ENCODE measurements at places on chromosomes 16 and 17.

DNA sequence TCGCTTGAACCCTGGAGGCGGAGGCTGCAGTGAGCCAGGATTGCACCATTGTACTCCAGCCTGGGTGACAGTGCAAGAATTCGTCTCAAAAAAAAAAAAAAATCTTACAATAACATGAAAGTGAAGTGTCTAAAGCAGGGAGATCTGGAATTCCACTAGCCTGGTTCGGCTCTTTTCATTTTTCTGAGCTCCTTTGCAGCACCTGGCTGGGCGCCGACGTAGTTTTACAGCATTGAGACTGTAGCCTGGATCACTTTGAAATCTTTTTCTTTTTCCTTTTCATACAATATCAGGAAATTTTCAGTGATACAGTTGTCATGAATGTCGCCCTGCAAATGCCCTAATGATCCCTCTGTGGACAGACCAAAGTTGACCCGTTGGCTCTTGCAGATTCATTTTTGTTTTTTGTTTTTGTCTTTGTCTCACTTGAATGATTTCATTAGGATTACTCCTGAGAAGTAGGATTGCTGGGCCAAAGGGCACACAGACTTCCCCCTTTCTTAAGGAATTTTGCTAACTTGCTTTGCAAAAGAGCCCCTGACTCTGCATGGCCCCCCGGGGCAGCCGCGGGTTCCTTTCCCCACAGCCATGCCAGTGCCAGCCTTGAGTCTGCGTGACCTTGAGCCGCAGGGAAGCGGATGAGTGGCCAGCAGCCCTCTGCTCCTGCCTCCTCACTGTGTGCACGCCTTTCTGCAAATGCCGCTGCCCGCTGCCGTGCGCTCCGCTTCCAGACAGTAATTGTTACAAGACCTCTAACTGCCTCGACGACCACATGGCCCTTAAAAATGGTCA is 28.0 kb downstream of the CRISPLD2 start:
- DNase-seq = no peak

GRCh38 chr17:6476076-6476809 is 32.0 kb downstream of the PIMREG start:
- no peak for DNase-seq

DNA sequence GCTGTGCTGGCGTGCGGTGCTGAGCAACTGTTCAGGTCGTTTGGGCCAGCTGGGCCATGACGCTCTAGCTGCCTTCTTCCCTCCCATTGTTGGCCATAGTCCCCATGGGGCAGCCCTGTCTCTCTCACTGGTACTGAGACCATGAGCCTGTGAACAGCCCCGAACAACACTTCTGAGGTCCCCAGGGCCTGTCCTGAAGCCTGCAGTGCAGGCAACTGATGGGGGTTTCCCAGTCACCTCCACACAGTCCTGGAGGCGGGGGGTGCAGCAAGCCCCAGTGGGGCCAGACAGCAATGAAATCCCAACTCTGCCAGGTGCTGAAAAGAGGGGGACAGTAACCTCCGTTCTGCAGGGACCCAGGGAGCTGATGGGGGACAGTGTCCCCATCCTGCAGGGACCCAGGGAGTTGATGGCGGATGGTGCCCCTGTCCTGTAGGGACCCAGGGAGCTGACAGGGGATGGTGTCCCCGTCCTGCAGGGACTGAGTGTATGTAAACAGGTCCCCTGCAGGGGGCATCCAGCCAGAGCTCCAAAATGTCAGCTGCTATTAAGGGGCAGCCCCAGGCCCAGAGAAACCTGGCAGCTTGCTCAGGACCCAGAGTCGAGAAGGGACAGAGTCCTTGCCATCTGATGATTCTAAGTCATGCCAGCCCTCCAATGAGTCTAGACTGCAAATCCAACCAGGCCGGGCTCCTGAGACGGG is 30.4 kb downstream of the ENGASE start:
- DNase-seq = no peak

GRCh38 chr16:83772806-83773205 is 35.0 kb upstream of the HSBP1 start:
- DNase-seq = no peak

DNA sequence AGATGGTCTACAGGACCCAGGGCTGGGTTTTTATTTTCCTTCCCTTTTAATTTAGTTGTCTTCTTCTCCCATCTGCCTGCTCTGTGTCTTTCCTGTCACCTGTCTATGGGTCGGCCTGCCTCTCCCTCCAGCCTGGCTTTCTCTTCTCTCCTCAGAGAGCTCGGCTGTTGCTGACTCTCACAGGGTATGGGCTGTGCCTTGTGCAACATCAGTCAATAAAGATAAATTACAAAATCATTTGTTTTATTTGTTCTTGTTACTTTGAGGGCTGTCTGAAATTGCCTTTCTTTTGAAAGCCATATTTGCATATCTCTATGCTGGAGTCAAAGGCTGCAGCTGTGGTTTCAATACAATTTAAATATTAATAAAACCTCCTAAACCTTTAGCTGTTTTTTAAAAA is 15.6 kb downstream of the RND2 start:
- peak; percentile 46 for DNase-seq

DNA sequence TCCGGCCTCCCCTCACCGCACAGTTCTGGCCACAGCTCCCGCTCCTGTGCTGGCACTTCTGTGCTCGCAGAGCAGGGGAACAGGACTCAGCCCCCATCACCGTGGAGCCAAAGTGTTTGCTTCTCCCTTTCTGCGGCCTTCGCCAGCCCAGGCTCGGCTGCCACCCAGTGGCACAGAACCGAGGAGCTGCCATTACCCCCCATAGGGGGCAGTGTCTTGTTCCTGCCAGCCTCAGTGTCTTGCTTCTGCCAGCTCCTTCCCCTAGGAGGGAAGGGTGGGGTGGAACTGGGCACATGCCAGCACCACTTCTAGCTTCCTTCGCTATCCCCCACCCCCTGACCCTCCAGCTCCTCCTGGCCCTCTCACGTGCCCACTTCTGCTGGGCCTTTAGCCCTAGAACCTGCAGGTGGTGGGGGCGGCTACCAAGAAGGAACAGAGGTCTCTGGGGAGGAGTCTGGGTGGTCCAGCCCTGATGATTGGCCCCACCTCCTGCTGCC is 645 bp upstream of the ELMO3 start:
- DNase-seq = peak; percentile 82

DNA sequence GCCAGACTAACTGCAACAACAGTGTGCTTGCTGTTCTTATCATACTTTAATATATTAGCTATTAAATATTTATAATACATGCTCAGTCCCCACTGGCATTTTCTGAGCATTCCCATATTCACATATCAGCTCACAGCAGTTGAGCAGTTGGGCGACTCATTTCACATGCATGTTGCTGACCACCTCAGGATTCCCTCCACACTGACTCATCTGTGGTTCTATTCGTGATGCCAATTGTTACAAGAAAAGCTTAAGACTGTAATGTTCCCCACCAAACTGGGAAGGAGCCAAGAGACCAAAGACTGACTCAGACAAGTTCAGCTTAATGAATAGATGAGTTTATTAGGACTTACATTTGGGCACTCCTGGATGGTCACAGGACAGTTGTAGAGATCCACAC is 100.3 kb upstream of the KIF2B start:
- DNase-seq = no peak

DNA sequence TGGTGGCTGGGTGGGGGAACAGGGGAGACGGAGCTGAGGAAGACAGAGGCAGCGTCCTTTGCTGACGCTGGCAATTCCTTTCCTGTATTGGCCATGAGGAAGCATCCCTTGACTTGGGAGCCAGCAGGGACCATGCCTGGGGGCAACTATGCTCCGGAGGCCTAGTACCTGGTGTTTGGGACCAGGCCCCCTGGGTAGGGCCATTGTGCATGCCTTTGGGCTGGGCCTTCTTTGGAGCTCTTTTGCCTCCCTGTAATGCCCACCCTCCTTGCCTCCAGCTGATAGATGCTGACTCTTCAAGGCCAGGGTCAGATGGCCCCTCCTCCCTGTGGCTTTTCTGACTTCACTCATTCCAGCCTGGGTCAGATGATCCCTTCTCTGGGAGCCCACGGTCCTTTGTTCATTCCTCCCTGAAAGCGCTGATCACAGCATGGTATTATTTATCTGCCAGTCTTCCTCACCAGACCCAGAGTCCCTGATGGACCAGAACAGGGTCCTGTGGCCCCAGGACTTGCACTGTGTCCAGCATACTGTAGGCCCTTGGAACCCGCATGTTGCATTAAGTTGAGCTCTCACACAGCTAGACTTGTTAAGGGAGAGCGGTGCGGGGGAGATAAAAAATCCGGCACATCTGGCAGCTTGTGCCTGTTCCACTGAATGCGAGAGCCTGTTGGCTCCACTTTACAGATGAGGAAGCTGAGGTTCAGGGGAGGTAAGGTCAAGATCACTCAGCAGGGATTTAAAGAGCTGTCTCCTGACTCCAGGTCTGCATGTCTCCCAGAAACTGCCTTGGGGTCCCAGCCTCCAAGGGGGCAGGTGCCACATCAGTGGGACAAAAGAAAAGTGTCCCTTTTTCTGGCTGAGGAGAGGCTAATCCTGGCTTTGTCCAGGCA is 2.9 kb downstream of the STARD3 start:
- no peak for DNase-seq

GRCh38 chr17:15885770-15886169 is 59.2 kb upstream of the ADORA2B start:
- no peak for DNase-seq

DNA sequence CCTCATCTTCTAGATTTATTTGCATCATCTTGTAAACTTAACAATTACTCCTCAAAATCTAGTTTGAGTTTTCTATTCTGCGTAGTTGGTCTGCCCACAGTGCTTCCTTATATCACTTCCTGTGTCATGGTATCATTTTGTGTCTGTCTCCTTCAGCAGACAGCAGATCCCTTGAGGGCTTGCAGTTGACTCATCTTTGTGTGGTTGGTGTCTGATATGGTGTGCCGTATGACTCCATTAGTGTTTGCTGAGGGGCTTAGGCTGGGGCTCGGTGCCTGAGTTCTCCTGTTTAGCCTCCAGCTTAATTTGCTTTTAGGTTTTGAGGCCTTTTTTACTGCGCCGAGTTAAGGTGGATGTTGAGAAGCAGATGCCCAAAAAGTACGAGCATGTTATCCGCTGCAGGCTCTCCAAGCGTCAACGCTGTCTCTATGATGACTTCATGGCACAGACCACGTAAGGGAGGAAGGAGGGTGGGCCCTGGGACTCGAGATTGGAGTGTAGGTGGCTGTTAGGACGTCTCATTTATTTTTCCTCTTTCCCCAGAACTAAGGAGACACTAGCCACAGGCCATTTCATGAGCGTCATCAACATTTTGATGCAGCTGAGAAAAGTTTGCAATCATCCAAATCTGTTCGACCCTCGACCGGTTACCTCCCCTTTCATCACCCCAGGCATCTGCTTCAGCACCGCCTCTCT is 16.9 kb downstream of the SRCAP start:
- no peak for DNase-seq

- no peak for DNase-seq
Measured at GRCh38 chr17:52673791-52674190, 515.3 kb upstream of the CA10 start.

DNA sequence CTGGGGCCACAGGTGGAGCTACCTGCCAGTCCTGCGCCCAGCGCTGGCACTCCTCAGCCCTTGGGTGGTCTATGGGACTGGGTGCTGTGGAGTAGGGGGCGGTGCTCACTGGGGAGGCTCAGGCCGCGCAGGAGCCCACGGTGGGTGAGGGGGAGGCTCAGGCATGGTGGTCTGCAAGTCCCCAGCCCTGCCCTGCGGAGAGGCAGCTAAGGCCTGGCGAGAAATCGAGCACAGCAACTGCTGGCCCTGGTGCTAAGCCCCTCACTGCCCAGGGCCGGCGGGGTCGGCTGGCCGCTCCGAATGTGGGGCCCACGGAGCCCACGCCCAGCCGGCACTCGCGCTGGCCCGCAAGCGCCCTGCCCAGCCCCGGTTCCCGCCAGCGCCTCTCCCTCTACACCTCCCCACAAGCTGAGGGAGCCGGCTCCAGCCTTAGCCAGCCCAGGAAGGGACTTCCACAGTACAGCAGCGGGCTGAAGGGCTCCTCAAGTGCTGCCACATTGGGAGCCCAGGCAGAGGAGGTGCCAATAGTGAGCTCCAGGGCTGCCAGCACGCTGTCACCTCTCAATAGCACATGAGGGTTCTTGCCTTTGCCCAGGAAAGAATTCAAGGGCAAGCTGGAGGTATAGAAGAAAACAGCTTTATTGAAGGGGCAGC is 11.0 kb upstream of the EEF2KMT start:
- DNase-seq = no peak

GRCh38 chr17:21037117-21037803 is 5.6 kb downstream of the USP22 start:
- DNase-seq = no peak

- no peak for DNase-seq
Measured at GRCh38 chr16:27699540-27699939, 149.6 kb downstream of the KATNIP start.

DNA sequence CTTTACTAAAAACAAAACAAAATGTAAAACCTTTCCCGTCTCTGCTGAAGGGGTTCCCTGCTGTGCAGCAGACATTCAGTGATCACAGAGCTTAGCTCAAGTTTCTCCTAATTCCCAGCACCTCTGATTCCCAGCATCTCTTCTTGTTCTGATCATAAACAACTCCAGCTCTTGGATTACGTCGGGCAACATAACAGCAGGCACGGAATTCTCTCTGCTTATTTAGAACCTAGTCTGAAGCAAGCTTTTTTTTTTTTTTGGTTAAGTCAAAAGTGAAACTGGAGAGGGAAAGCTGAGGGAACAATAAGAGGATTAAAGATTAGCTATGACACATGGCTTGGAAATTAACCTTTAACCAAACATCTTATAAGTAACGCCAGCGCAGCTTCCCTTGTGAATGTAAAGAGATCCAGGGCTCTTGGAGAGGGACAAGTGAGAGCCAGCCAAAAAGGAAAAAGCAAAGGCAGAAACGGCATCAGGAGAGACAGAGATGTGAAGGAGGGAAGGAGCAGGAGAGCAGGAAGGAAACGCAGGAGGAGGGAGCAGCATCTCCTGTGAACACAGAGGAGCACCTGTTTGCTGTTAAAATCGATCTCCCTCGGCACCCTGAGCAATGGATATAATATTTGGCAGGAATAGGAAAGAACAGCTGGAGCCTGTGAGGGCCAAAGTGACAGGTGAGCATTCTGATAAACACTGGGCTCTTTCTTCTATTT is at the start of gene BCO1:
BCO1 (plus strand) TSS at position 394 of the 716 bp plus-strand sequence; CDS start at position 614, 220 bp downstream.
- DNase-seq = peak; percentile 91

DNA sequence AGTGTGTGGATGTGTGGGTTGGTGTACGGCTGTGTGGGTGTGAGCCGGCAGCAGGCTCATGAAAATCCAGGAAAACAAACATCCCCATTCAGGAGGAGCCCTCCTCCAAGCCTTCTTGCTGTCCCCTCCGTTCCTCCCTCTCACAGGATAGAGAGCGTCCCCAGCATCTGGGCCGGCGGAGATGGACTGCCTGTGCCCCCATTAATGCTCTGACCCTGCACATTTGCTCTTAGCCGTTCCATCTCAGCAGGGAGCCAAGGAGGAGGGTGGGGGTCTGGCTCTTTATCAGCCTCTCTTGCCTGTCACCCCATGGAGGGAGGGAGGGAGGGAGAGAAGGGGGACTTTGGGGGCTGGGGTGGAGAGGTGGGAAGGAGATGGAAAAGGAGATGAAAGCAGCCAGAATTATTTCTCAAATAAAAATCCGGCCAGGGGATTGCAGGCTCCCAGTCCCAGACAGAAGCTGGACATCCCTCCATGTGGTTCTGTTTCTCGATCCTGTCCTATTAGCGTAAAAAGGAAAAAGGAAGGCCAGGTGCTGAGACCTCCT is 240.0 kb upstream of the ZFHX3 start:
- no peak for DNase-seq
